IMR-90 (cell line): ENCODE measurements at places on chromosomes 11 and 22. TPM values are rescaled to one million over a fixed set of nuclear protein-coding genes. Genes with fewer than 3 reads are reported as not detected.
A peak's percentile ranks its signal among the peaks of the same experiment; 100 is the strongest.

GRCh38 chr11:65525546-65526480, 930 bp downstream of the SCYL1 start:
- no peak for DNase-seq
- H3K4me3 ChIP-seq = peak overlapping the region; percentile 88
- peaks cover 12% of the 10 kb centered on the region for H3K4me1 ChIP-seq
- peaks cover 37% of the 10 kb centered on the region for H3K36me3 ChIP-seq

DNA sequence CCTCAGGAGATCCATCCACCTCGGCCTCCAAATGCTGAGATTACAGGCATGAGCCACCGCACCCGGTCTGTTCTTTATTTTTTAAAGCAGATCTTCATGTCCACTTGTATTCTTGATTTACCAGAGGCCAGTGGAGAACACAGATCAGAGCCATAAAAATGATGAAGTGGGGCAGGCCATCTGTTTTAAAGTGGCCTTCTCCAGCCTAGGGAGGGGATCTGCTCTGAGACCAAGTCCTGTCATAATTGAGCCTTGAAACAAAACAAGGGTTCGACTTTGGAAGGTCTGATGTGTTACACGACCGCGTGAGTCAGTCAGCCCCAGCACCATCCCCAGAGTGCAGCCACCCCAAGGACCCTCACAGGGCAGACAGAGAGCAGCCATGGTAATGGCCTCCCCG, 27.5 kb downstream of the ABCC8 start:
- no peak for DNase-seq
- H3K27me3 ChIP-seq = peaks cover 3% of the 10 kb centered on the region
- H3K4me3 ChIP-seq = no peak overlapping the region
- no peak overlapping the region for H3K27ac ChIP-seq
- no peaks in the 10 kb centered on the region for H3K4me1 ChIP-seq

IL18 gene
- polyA plus RNA-seq = 0.89 and 0.96 TPM in 2 replicates

GRCh38 chr11:65066805-65067291, 8.5 kb upstream of the NAALADL1 start:
- DNase-seq = no peak
- H3K4me3 ChIP-seq = no peak overlapping the region
- no peaks in the 10 kb centered on the region for H3K4me1 ChIP-seq
- H3K36me3 ChIP-seq = no peaks in the 10 kb centered on the region
- H3K27ac ChIP-seq = no peak overlapping the region

DNA sequence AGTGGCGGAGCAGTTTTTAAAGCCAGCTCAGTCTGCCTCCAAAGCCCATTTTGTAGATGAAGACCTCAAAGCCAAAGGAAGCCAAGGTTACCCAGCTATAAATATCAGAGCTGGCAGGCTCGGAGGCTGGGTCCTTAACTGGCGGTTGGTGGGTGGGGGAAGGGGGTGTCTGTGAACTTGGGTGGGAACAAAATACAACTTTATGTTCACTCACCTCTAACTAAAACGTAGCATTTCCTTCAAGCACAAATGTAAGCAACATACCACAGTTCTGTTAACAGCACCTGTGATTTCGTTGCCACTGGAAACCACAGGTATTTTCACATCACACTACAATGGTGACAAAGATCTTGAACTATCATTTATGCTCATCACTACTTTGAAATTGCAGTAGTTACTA, 99.7 kb upstream of the SYT13 start:
- H3K4me1 ChIP-seq = no peaks in the 10 kb centered on the region
- no peak overlapping the region for H3K4me3 ChIP-seq
- peaks cover 11% of the 10 kb centered on the region; the same call in 1 of the 2 replicates for H3K27me3 ChIP-seq
- no peak overlapping the region for H3K27ac ChIP-seq
- DNase-seq = no peak
- H3K36me3 ChIP-seq = no peaks in the 10 kb centered on the region

DNA sequence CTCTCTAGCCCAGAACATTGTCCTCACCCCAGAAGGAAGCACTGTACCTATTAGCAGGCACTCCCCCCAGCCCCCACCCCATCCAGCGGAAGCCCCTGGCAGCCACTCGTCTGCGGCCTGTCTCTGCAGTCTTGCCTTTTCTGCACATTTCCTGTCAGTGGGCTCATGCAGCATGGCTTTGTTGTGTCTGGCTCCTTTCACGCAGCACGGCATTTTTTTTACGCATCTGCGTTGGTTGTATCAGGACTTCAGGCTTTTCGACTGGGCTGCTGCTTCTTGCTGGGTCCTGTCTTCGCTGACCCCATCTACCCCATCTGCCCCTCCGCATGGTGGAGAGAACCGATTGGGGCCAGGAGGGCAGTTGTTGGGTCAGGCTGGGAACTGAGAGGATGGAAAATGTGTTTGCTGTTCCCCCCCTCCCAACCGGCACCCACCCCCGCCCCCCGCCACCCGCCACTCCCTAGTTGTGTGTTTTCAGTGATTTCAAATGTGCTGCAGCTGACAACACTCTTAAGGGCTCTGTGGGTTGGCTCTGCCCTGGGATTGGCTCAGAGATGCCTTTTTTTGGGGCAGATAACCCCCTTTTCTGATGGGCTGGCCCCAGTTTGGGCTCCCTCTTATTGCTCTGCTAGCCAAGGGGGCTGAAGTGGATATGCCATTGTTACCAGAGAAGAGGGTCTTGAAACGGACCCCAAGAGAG, 110.0 kb downstream of the KIAA1671 start:
- H3K27me3 ChIP-seq = peaks cover 1% of the 10 kb centered on the region; the same call in 1 of the 2 replicates
- DNase-seq = no peak
- no peaks in the 10 kb centered on the region for H3K4me1 ChIP-seq
- no peak overlapping the region for H3K27ac ChIP-seq
- no peak overlapping the region for H3K4me3 ChIP-seq

GRCh38 chr11:44784436-44784760, 57.6 kb downstream of the TSPAN18 start:
- peaks cover 19% of the 10 kb centered on the region for H3K27me3 ChIP-seq
- H3K36me3 ChIP-seq = no peaks in the 10 kb centered on the region
- H3K4me1 ChIP-seq = peaks cover 4% of the 10 kb centered on the region; the same call in 1 of the 2 replicates
- H3K27ac ChIP-seq = no peak overlapping the region
- H3K4me3 ChIP-seq = no peak overlapping the region

ABTB2 gene
- polyA plus RNA-seq = 2.0 and 2.2 TPM in 2 replicates

HIC2 gene
- polyA plus RNA-seq = 2.1 and 2.4 TPM in 2 replicates

DNA sequence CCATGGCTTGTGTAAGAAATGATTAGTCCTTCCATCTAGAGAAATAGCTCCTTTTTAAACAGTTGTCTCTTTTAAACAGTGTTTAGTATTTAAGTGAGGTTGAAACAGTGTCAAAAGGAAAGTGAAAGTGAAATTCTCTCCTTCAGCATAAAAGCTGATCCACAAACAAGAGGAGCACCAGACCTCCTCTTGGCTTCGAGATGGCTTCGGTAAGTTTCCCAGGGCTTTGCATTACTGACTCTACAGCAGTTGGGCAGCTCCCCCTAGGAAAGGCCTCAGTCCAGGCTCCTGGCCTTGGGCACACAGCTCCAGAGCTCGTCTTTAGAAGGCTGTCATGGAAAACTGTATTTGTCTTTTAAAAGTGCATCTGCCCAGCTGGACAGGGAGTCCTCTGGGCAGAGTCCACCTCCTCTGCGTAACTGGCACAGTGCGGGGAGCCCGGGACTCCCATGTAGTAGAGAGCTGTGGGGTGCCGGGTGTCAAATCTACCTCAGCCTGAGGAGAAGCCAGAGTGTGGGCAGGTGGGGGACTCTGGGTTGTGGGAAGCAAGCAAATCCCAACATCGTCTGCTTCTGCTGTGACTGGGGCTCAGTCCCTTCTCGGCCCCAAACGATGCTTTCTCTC, at the start of gene PLAAT4:
PLAAT4 (plus strand) TSS at position 140 of the 624 bp plus-strand sequence; CDS start at position 201, 61 bp downstream.
- no peaks in the 10 kb centered on the region for H3K36me3 ChIP-seq
- H3K27me3 ChIP-seq = peaks cover 5% of the 10 kb centered on the region; the same call in 1 of the 2 replicates
- peak within 1 kb of the TSS; percentile 18; the same call in 1 of the 2 replicates for H3K4me3 ChIP-seq

CLMP gene
- 78.9 and 95.7 TPM in 2 replicates for polyA plus RNA-seq

LBHD1 gene
- polyA plus RNA-seq = 2.9 and 4.0 TPM in 2 replicates

MYBPC3 gene
- polyA plus RNA-seq = not detected in 2 replicates

PATE2 gene
- polyA plus RNA-seq = not detected in 2 replicates

- H3K27ac ChIP-seq = no peak overlapping the region
- no peak overlapping the region for H3K4me3 ChIP-seq
- H3K4me1 ChIP-seq = no peaks in the 10 kb centered on the region
- no peak for DNase-seq
These were observed 231.9 kb downstream of the KIRREL3 start for GRCh38 chr11:126768702-126769101.

ASRGL1 gene
- 0.72 and 1.0 TPM in 2 replicates for polyA plus RNA-seq

- no peak overlapping the region for H3K4me3 ChIP-seq
- DNase-seq = no peak
- H3K27ac ChIP-seq = no peak overlapping the region
- H3K27me3 ChIP-seq = peaks cover 17% of the 10 kb centered on the region; the same call in 1 of the 2 replicates
These were observed 96.4 kb downstream of the CTTN start for GRCh38 chr11:70494559-70495350.
